ENCODE measurements at places on chromosomes 6 and 20.

DNA sequence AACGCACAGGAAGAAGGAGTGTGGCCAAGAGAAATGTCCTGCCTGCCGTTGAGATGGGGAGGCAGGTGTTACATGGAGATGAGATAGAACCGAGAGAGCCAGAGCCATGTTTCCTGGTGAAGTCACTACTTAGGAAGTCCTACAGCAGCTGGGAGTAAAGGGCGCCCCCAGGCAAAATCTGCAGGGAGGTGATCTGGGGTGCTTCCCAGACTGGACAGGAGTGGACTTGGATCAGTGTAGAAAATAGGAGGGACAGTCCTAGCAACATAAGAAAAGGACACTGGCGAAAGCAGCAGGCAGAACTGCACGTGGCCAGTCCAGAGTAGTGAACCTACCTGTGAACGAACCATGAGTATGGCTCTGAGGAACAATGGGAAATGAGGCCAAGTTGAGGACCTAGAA is 85.3 kb downstream of the CD164 start:
- DNase-seq: no peak

GRCh38 chr6:24147511-24148153 is 21.6 kb downstream of the NRSN1 start:
- no peak for DNase-seq

- no peak for DNase-seq
Observed at GRCh38 chr6:35318196-35319171, 20.9 kb downstream of the DEF6 start.

DNA sequence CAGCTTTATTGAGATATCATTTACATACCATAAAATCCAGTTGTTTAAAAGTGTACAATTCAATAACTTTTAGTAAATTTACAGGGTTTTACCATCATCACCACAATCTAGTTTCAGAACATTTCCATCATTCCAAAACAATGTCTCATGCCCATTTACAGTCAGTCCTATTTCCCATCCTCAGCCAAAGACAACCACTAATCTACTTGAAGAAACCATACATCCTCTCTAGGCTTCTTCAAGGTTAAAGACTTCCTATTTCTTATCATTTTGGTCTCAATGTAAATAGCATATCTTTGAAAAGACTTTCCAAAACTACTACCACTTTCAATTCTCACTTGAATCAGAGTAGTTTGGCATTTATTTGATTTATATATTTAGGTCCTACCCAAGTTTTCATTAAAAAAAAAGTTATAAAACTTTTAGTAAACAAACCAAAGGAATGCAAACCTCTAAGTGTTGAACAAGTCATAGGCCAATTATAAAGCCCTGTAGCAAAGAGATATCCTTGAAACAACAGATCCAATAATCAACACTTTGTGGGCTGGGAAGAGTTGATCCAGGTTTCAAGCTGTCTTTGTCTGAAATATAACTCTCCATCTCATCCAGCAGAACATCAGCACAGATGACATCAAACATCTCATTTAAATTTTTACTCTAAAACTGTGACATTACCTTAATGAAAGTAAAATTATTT is 211.3 kb upstream of the RUNX2 start:
- DNase-seq: peak; percentile 5

GRCh38 chr20:1952737-1953530 is 40.9 kb downstream of the PDYN start:
- no peak for DNase-seq

GRCh38 chr6:47235964-47236760 is 73.5 kb downstream of the TNFRSF21 start:
- DNase-seq: no peak

DNA sequence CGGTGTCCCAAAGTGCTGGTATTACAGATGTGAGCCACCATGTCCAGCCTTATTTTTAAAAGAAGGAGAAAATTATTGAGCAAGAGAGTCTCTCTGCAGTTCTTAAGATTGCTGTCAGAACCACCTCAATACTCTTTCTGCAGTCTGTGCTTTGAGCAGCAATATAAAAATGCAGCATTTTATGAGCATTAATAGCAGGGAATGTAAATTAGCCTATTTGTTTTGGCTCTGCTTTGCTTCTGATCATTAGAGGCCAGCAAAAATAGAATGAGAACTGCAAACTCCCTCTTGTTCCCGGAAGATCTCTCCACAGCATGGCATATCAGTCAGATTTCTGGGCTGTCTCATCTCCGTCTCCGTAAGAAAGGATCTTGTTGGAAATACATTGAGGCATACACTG is 35.8 kb downstream of the C6orf15 start:
- DNase-seq: no peak
